ENCODE measurements at places on chromosomes 2 and 18.

DNA sequence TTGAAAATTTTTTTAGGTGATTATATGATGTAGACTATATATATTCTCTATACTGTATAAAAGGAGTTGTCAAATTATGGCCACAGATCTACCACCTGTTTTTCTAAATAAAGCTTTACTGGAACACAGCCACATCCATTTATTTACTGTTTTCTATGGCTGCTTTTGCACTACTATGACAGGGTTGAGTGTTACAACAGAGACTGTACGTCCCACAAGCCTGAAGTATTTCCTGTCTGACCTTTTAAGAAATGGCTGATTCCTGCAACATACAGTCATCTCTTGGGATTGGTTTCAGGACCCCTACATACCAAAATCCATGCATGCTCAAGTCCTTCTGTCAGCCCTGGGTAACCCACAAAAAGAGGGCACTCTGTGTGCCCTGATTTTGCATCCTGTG lies 508.3 kb downstream of the TSN start:
- DNase-seq, result no peak

- no peak for DNase-seq
Observed at GRCh38 chr2:102317715-102318114, 6.4 kb downstream of the IL1RL1 start.

DNA sequence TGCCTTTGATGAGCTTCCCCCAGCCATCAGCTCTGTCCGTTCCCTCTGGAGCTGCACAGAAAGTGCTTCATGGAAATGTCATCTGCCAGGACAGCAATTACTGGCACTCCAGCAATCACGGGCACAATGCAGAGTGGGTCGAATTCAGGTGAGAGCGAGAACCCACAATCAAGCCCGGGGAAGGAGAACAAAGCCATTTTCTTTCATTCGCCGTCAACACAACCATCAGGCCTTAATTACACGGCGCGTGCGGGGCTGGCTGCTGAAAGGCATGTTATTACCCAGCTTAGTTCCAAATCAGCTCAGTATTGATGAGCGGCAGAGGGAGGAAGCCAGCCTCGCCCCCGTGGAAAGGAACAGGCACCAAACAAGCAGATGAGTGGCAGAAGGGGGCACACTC lies 143.9 kb downstream of the MYT1L start:
- DNase-seq, result no peak

DNA sequence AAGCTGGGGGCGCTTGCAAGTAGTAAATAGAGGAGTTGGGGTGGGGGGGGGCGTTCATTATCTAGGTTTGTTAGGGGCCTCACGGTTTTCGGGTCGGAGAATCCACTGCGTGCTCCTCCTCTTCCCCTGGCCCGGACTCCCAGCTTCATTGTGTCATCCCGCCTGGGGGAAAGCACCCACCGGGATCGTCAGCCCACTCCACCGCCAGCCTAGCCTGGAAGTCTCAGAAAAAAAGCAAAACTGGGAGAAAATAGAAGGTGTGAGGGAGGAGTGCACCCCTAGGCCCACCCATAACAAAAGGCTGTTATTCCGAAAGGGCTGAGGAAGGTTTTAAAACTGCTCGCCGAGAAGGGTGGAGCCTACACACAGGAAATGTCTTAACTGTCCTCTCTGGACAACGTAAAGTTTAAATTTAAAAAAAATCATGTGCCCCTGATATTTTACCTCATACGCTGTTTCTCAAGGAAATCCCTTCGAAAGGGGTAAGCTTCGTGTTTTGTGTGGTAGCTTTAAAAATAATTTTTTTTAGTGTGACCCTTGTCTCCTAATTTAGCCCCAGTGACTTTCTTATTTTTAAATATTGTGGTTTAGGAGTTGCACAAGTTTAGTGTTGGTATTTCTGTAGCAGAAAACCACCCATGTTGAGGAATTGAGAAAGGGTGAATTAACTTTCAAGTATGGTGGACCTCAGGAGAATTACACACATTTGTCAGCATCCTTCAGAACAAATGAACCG lies 104.2 kb downstream of the SPTBN1 start:
- DNase-seq, result peak; percentile 90

GRCh38 chr2:119814216-119814615 lies 54.5 kb downstream of the PTPN4 start:
- no peak for DNase-seq

DNA sequence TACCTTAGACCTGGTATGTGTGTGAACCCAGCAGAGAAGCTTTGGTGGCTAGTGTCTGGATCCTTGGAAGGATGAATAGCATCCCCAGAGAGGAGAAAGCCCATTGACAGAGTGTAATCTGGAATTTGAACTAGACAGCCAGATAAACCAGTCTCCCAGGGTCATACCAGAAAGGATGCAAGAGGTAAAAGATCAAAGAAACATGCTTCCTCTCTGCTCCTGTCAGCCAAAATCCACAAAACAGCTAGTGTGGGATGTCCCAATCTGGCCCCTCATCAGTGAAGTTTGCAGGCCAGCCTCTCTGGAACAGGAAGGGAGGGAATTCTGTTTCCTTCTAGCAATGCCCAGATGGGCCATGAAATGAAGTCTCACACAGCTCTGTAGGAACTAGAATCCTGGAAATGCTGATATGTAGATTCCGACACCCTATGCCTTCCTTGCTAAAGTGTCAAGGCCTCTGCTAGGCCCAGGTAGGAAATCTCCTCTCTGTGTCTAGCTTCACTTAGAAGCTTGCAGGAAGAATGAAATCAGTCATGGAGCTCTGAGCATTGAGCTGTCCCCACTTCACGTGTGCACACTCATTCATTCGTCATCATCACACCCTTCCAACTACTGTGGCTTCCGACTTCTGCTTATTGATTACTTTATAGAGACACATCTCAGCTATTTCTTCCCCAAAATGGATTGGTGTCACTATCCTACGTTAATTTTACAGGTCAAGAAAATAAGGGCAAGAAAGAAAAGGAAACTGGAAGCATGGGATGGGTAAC lies 38.0 kb downstream of the EVA1A start:
- no peak for DNase-seq

GRCh38 chr18:51337406-51337805 lies 139.9 kb upstream of the MEX3C start:
- no peak for DNase-seq

DNA sequence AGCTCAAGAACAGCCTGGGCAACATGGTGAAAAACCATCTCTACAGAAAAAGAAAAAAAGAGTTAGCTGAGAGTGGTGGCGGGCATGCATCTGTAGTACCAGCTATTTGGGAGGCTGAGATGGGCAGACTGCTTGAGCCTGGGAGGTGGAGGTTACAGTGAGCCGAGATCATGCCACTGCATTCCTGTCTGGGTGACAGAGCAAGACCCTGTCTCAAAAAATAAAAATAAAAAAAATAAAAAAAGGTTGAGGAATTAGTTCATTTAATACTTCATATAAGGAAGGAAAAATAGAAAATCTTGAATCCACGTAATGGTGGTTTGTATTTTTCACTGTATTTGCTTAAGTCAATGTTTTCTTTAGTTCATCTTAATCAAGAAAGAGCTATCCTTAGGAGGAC lies 241.7 kb downstream of the TGIF1 start:
- no peak for DNase-seq

DNA sequence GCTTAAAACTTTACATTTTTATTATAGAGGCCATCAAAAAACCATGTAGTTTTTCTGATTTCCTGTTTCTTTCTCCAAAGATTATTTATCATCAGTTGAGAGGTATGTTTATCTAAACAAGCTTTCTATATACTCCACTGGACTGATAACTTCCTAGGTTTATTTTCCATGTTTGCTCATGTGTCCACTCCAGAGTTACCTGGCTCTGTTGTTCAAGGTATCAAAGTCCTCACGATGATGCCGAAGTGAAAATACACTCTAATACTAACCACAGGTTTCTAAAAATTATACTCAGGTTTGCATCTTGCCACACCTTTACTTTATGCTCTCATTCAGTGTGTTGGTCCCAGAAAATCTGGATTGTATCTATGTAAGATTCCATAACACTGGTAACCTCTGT lies 287.9 kb upstream of the GULP1 start:
- no peak for DNase-seq

GRCh38 chr2:126650994-126651393 lies 5.0 kb upstream of the GYPC start:
- no peak for DNase-seq

Data from AML-193 (cell line).